ENCODE measurements at places on chromosomes 3 and 15.

GRCh38 chr3:13054341-13055285 lies 18.6 kb downstream of the IQSEC1 start:
- no peak for DNase-seq

DNA sequence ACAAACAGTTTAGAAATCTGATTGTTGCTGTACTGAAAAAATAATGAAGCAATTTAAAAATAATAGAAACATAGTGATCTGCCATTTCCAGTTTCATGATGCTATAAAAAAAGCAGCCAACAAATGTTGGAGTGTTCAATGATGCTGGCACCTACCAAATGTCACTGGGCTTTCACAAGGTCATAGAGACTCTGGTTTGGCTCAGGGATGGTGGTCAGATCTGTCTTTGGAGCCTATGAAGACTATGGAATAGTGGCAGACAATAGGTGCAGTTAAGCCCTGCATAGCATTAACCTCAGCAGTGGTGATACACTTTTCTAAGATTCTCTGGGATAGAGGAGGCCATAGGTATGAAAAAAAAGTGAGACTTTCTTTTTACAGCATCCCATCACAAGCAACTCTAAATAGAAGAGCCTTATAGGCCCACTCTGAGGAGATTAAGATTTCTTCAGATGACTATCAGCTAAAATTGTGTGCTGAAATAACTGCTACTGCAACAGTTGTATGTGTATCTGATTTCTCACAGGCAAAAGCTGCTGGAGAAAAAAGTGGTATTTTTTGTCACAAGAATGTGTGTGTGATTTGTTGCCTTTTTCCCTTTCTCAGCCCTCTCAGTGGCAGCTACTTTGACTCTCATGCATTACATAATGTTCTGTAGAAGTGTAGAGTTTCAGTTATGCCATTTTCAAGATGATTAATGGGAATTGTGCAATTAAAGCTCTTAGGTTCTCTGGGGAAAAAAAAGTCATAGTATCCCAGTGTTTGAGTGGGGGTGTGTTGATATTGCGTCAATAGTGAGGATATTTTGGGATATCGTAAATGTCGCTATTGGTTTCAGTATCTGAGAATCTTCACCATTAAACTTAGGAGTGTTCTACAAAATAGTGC lies 137.4 kb downstream of the MBNL1 start:
- peak; percentile 96 for DNase-seq

DNA sequence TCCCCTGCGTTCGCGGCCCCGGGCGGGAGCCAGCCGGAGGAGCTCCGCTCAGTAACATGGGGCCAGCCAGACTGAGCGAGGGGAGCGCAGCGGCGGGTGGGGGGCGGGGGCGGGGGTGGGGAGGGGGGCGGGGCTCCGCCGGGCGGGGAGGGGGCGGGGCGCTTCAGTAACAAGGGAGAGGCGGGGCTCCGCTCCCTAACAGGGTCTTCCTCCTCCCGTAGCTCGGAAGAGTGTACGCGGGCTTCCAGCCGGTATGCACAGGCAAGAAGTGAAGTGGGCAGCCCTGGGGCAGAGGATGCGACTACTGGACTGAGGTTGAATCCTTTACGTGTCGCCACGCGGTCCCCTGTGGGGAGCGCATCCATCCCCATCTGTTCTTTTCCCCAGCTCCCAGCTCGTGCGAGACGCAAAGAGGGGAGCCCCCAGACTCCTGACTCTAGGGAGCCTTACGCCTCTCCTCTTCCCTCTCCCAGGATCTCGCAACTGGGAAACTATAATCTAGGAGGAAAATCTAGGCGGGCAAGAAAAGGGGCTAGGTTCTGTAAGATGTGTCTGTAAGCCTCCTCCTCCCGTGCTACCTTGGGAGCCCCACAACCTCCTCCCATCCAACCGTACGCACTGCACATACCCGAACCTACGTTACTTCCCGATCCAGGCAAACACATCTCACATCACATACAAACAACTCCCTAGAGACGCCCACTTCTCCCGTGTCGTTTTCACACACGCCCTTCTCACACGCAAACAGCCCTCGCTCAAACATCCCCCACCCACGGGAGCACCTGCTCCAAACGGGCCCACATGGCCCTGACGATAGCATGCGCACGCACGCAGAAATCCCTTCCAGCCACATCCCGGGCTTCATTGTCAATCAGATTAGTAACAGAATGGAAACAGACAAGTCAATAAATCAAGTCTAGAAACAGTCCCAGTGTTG lies at the start of gene SHF:
SHF (minus strand) TSS at position 73 of the 937 bp plus-strand sequence; CDS start at position 58, 15 bp downstream.
- peak; percentile 50 for DNase-seq

DNA sequence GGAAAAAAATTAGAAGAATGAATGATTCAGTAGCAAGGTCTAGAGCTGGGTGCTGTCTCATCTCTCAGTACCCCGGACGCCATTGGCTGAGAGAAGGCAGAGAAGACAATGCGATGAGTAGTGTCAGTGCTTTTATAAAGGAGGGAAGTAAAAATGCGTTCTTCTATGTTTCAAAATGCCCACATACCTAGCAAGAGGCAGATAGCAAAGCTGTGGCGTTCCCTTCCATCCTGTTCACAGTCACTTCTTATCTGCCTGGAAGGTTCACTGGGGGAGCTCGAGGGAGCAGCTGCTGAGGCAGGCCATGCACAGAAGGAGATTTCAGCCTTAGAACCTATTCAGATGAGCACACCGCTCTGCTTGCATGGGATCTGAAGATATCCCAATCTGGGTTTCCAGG lies 234.0 kb downstream of the RPLP1 start:
- no peak for DNase-seq

DNA sequence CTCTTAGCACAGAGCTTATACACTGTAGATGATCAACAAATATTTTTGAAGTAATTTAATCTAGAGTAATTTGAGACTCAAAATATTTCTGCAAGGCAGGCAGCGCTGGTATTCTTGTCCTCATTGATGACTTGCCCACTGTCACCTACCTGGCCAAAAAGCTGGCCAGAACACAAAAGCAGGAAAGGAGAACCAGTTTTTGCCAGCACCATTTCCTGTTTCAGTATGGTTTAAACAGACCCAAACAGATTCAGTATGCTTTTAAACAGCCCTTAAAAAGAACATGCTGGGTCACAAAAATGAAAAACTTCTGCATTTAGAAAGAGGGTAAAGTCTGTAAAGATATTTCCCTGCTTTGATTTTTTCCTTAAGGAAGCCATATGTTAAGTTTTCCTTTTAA lies 42.3 kb upstream of the ZNF280D start:
- no peak for DNase-seq

GRCh38 chr15:41974041-41974440 lies 1.7 kb upstream of the EHD4 start:
- DNase-seq, result no peak

GRCh38 chr15:67232591-67232990 lies 21.9 kb downstream of the AAGAB start:
- DNase-seq, result no peak

DNA sequence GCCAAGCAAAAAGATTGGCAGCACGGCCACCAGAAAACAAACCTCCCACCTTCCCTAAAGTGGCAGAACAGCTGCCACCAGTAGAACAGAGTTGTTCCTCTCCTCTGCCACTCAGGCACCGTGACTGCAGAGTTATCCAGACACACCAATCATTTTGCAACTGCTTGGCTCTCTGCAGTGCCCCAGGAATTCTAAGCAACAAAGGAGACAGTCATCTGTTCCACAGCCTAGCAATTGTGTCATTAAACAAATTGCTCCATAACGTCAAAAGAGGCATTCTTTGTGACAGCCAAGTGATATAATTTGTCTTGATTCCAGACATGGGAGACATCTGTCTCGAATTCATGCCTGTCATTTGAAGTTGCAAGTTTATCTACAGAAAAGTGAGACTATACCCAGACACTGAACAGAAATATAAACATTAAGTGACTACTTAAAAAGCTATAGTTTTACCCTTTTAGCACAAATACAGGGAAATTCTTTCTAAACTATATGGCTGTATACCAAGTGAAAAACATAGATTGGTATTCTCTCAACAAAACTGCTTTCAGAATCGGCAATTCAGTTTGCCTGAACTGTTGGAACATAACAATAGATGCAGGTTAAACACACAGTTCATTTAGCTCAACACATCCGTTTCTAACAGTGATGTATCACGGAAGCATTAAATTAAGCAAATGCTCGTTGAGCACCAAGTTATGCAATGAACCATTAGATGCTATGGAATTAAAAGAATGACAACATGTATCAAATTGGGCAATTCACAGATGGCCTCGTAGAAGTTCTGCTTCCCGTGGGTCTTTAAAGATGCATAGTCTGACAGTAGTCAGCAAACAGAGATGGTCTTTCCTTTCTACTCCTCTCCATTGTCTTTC lies 281.3 kb downstream of the FGF12 start:
- peak; percentile 30 for DNase-seq

GRCh38 chr15:39588531-39589192 lies 7.8 kb downstream of the THBS1 start:
- DNase-seq, result peak; percentile 59

GRCh38 chr3:36011791-36012190 lies 368.5 kb upstream of the STAC start:
- DNase-seq, result no peak

- no peak for DNase-seq
Observed at GRCh38 chr15:86329311-86330013, 249.8 kb downstream of the AGBL1 start.

- DNase-seq, result no peak
Observed at GRCh38 chr15:22226034-22226790, 145.9 kb downstream of the OR4M2 start.

DNA sequence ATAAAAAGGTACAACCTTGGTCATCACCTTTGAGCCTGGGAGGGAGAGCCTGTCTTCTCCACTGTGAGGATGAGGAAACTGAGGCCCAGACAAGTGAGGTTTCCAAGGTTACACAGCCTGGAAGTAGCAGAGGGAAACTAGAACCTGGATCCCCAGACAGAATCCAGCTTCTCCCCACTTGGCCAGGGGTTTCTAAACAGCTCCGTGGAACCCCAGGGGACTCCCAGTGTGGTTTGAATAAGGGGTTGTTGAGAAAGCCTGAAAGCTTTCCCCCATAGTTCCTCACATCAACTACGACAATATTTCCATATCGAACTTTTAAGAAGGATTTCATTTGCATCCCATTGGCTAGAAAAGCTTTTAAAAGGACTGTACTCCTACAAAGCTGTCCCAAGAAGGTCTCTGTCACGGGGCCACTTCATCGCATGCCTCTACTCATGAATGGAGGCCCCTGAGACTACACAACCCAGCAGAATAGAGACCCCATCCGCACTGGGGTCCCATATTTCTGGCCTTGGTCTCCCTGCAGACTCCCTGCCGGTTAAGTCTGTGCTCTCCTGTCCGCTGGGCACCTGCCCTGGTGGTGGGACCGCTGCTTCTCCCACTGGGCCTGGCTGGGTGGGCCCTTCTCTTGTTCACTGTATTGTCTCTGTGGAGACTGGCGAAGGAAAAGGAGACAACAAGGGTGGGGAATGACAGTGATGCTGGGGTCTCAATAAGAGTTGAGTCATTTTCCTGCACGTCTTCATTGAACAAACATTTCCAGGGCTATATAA lies 178.5 kb downstream of the SMAD6 start:
- no peak for DNase-seq

DNA sequence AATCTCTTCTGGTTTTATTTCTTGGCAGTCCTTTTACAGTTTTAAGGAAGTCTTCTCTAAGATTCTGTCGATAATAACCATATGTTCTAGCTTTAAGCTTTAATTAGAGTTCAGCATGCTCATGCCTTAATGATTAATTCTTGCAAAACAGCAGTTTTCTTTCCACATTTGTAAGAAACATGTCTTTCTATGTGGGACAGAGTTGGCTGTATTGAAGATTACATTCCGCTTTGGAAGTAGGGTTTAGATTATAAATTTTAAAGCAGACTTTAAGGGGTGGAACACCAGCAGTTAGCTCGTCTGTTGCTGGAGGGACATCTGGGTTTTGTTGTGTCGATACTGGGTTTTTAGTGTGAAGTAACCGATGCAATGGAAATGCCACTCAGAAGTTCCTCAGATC lies 35.3 kb downstream of the SQOR start:
- DNase-seq, result no peak

DNA sequence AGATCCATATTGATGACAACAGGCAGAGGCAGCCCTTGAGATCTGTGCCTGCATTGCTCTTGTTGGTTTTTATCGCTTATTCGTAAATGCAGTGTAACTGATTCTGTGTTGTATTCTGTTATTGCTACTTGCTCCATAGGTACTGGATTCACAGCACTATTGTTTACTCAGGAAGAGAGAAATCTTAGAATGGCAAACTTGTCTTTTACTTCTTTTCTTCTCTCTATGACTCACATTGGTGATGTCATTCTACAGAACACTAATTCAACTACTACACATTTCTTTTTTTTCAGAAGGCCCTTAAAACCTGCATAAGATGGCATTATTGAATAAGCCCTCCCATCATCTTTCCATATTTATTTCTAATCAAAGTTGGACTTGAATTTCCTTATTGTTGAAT lies 201.0 kb upstream of the GBE1 start:
- no peak for DNase-seq

DNA sequence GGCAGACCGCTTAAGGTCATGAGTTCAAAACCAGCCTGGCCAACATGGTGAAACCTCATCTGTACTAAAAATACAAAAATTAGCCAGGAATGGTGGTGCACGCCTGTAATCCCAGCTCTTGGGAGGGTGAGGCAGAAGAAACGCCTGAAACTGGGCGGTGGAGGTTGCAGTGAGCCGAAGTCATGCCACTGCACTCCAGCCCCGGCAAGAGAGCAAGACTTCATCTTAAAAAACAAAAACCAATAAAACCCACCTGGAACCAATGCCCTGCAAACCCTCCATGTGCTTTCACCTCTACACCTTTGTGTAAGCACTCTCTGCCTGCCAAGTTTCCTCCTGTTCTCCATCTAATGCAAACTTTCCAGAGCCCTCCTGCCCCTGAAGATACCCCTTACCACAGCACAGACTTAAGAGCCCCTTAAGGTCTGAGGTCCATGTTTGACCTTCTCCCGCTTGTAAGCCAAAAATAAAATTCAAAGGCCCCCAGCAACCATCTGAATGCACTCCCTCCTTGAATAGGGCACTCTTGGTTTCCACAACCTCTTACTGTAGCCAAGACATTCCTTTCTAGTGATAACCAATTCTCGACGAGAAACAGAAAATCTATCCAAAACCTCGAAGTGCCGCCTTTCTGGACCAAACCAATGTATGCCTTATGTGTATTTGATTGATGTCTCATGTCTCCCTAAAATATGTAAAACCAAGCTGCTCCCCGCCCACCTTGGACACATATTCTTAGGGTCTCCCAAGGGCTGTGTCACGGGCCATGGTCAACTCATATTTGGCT lies 3.0 kb downstream of the RPL32 start:
- DNase-seq, result no peak

DNA sequence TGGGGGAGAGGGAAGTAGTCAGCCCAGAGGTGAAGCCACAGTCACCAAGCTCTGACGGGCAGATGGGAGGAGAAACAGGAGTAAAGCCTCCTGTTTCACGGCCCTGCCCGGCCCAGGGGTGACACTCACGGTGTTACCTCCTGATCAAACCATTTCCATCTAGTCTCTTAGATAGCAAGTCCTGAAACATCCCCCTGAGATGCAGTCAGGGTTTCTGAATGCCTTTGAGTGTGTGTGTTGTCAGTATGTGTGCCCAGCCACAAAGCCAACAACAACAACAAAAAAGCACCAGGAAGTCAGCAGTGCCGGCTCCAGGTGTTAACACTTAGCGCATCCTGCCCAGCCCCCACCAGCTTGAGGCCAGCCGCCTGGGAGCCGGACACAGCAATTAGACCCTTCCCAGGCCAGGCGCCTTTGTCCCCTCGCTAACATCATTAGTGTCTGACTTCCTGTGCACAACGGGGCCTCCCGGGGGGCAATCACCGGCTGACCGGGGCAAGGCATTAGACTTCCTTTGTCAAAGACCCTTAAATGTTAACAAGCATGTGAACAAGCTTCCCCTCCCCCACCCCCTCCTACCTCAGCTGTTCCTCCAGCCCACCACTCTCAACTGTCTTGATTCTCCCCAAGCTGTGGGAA lies 34.5 kb downstream of the IL17RD start:
- DNase-seq, result no peak

All from fibroblast of pulmonary artery (primary cell).